Stimulated activated CD8-positive, alpha-beta memory T cell treated with anti-CD3 and anti-CD28 coated beads, Interleukin-4, amount 100 ng/mL, for 4 hours (primary cell): ENCODE measurements at places on chromosomes 3 and 15.

DNA sequence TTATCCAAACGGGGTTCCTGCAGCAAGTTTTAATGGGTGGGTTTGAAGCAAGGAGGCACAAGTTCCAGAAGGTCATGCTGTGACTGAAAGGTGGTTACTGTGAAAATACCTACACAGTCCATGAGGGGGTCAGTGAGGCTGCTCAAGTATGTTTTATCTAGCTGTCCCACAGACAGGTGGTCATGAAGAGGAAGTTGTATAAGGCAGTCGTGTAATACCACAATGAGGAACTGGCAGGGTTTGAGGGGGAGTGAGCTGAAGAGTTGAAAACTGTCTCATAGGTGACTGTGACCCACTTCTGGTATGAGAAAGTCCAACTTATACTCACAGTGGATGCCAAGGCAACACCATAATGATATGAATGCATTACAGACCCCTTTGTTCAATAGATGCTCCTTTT lies 856.8 kb downstream of the OTOL1 start:
- no peak for DNase-seq

- no peak for DNase-seq
Measured at GRCh38 chr3:19105826-19106225, 42.5 kb upstream of the KCNH8 start.

DNA sequence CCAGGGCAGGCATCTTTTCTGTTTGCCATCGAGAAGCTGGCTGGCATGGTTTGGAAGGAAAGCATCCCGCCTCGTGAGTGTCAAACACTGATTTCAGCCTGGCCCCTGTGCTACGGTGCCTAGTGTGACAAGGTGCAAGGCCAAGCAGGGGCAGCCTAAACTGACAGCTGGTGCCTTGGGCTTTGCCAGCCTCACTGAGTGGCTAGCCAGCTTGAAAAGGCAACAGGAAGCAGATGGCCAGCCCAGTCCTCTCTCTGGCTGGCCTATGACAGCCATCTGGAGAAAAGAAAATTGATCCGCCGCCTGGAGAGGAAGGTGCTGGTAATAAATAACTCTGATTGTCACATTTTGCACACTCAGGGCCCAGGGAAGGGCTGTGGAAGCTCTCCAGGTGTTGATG lies 52.2 kb downstream of the C3orf85 start:
- no peak for DNase-seq

DNA sequence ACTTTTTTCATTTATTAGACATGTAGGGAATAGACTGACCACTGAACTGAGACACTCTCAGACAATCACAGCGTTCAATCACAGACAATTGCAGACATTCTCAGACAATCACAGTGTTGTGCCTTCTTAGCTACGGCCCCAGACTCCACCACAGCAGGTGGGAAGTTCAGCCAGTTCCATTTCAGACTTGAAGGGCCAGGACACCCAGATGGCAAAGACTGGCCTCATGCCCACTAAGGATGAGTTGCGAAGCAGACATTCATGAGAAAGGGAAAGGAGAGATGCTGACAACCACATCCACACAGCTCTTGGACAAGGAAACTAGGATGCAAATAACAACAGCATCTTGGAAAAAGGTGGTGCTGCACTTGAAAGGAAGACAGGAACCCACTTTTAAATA lies 21.9 kb upstream of the ALDH1L1 start:
- no peak for DNase-seq

GRCh38 chr3:189071446-189071845 lies 100.3 kb upstream of the TPRG1 start:
- no peak for DNase-seq

- DNase-seq, result no peak
Measured at GRCh38 chr3:73600293-73600938, 24.3 kb downstream of the PDZRN3 start.

GRCh38 chr3:190877925-190878324 lies 15.4 kb upstream of the GMNC start:
- no peak for DNase-seq

GRCh38 chr15:78625606-78626280 lies 4.9 kb upstream of the CHRNA3 start:
- DNase-seq, result no peak

GRCh38 chr3:174767853-174768382 lies 91.2 kb upstream of the NAALADL2 start:
- no peak for DNase-seq
